ENCODE measurements at places on chromosomes 1 and 21.

DNA sequence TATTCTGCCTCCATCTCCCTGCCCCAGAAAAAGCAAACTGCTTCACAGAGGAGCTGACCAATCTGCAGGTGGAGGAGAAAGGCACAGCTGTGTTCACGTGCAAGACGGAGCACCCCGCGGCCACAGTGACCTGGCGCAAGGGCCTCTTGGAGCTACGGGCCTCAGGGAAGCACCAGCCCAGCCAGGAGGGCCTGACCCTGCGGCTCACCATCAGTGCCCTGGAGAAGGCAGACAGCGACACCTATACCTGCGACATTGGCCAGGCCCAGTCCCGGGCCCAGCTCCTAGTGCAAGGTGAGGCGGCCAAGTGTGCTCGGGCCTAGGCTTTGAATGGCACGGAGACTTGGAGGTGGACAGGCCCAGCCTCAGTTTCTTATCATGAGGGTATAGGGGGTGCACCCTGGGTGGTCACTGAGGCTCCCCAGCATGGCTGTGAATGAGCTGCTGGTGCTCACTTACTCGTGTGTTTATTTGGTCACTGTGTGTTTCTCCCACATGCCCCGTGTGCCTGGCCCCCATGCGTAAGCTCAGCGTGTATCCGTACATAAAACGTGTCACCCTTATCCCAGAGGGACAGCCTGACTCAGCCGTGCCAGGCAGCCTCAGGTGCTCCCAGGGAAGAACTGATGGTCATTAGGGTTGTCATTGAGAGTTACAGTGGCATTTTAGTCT lies 75.8 kb downstream of the OBSCN start:
- DNase-seq = no peak

DNA sequence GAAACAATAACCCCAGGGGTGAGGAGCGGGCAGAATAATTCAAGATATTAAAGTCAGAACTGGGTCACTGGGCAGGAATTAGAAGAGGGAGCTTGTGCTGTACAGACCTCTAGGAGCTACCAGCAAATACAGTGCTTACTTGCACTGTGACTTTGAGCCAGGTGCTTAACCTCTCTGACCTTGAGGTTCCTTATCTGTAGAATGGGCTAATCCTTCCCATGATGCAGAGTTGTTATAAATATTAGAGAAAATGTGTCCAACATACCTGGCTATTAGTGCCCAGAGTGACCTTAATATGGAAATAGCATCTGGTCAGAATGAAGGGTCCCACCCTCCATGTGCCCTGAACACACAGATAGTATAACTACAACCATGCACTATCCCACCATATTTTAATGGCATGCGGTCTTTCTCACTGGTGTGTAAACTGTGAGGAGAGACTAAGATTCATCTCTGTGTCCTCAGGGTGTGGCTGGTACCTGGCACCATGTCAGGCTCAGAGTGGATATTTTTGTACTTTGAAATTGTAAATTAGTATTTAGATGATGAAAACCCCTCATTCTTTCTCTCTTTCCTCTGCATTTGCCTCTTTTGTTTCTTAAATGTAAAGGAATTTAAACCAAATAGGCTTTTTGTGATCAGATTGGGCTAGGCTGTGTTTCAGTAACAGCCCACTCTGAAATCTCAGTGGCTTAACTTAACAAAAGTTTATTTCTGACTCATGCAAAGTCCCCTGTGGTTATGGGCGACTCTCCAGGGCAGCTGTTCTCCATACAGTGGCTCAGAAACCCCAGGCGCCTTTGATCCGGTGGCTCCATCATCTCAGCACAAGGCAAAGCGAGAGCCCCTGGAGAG lies 60.0 kb upstream of the ROR1 start:
- DNase-seq = no peak

DNA sequence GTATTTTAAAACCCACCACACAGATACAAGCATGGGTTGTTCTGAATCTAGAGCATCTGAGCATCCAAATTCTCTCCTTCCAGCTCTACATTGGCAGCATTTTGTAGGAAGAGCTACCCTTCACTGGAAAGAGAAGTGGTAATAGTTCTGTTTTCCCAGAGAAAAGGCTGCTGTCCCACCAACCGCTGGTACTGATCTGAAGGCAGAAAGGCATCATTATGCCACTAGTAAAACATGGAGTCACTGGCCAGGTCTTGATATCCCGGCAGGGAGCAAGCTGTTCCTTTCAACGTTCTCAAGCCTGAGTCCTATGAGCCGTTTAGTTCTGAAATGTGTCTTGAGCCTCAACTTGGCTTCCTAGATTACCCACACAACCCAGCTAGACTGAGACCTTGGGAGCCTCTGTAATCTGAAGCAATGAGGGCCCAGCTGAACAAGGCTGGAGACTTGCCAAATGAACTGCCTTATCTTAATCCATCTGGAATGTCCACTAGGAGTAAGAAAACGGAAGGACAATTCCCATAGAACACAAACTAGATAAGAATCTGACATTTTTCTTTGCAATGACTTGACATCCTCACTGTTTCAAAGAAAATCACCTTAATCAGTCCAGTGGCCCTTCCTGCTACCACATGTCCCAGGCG lies 116.8 kb downstream of the KCNH1 start:
- no peak for DNase-seq

DNA sequence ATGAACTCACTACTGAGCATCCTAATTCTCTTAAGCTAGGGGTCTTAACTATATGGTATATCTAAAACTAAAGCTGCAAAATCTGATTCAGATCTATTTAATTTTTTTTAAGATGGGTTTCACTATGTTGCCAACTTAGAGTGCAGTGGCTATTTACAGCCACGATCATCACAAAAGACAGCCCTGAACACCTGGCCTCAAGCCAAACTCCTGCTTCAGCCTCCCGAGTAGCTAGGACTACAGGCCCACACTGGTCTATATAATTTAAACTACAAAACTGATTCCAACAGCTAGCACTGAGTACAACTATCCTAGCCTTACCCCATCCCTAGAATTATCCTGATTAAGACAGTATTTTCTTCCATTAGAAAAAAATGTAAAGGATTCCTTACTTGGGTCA lies 37.1 kb downstream of the EIF4G3 start:
- DNase-seq = no peak

- DNase-seq = no peak
Observed at GRCh38 chr1:230105754-230106625, 39.0 kb downstream of the GALNT2 start.

- peak; percentile 64 for DNase-seq
Observed at GRCh38 chr1:205597691-205598314, 34.0 kb downstream of the ELK4 start.

DNA sequence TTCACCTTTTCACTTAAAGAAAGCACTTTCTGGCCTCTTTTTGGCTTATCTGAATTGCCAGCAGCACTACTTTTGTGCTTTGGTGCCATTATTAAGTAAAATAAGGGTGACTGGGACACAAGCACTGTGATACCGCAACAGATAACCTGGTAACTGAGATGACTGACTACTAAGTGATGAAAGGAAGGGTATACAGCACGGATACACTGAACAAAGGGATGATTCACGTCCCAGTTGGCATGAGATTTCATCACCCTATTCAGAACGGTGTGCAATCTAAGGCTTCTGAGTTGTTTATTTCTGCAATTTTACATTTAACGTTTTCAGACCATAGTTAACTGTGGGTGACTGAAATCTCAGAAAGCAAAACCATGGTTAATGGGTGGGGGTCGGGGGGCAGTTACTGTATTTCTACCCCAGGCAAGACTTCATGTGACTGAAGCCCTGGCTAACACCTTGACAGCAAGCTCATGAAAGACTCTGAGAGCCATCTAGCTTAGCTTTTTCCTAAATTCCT lies 102.8 kb downstream of the CLIC6 start:
- DNase-seq = no peak

- DNase-seq = no peak
Observed at GRCh38 chr1:169829671-169830070, 35.0 kb upstream of the METTL18 start.

GRCh38 chr21:31606081-31606874 lies 53.2 kb upstream of the SOD1 start:
- no peak for DNase-seq

DNA sequence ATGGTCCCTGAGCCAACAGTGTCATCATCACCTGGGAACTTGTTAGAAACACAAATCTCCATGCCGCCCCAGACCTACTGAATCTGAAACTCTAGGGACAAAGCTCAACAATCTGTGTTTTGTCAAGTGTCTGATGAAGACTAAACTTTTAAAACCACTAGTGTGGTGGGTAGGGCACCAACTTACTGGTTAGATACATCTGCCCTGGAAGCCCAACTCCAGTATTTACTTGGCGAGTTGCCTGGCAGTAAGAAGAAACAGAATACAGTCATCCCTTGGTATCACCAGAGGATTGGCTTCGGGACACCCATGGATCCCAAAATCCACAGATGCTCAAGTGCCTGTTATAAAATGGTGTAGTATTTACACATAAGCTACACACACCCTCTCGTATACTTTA lies 367.9 kb upstream of the DUSP10 start:
- DNase-seq = no peak

GRCh38 chr1:77762072-77762476 lies 2.4 kb upstream of the USP33 start:
- DNase-seq = no peak

DNA sequence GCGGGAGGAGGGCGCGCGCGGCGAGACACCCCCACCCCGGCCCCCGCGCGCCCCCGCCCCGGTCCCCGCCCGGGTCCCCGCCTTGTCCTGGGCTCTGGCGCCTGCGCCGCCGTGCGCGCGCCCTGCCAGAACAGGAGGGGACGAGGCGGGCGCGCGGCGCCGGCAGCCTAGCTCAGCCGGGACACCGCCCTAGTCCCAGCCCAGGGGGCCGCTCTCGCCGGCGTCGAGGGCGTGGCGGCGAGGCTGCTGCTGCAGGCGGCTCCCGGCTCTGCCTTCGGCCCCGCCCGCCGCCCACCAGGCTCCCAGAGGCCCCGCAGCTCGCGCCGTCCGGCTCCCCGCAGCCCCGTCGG lies at the start of gene RCAN3:
Gene RCAN3, plus strand, starts transcription at position 128 of the 350 bp plus-strand sequence. CDS start 11,537 bp downstream, outside the sequence.
- peak; percentile 87 for DNase-seq

DNA sequence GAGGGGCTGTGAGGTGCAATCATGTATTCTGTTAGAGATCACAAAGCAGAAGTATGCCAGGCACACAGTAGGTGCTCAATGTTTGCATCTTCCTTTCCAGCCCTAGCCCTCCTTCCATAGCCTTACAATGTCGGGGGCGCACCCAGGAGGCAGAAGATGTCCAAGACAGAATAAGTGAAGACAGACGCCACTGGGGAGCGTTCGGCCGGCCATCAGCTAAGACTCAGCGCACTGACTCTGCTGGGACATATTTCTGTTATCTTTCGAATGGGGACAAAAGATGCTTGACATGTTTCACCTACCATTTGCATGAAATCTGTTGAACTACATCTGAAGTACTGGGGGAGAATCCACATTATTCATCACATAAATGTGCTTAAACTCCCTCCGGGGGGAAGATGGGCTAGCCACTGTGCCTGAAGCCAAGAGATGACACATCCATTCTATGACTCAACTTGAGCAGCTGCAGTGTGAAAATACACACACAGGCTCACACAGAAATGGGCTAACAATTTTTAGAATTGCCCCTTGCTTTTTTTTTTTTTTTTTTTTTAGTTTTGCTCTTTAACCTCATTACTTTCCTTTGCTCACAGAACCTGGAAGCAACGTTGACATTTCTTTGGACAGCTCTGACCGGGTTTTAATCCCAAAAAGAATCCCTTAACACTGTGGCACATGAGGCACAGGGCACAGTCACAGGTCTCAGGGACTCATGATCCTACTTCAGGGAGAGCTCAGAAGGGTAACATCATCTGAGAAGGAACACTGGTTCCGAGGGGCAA lies 7.9 kb downstream of the TIAM1 start:
- no peak for DNase-seq

GRCh38 chr1:115227346-115228082 lies 110.5 kb downstream of the NGF start:
- no peak for DNase-seq

GRCh38 chr1:89276690-89277089 lies 4.0 kb upstream of the GBP5 start:
- DNase-seq = no peak

Data from renal pelvis (tissue), 12 donors.